Muscle of leg (tissue), 16 donors: ENCODE measurements at places on chromosomes 11 and 22.

GRCh38 chr22:39313258-39314001 lies 6.0 kb downstream of the RPL3 start:
- DNase-seq = no peak

- no peak for DNase-seq
These were observed 8.6 kb downstream of the MICAL2 start for GRCh38 chr11:12118949-12119348.

DNA sequence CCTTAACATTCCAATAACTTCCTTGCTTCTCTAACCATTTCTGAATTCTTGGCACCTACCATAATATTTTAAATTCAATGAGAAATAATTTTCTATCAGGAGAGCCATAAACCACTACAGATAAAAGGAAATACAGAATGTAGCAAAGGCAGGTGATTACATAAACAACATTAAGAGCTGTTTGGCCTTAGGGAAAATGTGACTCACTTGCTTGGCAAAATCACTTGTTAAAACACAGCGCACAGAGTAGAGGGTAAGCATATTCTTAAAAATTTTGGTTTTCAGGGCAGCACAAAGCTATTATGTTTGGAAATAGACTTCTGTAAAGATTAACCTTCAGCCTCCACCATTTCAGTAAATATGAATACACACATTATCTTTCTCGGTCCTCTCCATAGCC lies 26.4 kb downstream of the IZUMO1R start:
- DNase-seq = peak; percentile 15

GRCh38 chr11:87007963-87008362 lies 29.8 kb upstream of the TMEM135 start:
- DNase-seq = peak; percentile 57

- no peak for DNase-seq
These were observed 655.1 kb upstream of the ARHGAP42 start for GRCh38 chr11:100031973-100032372.

- no peak for DNase-seq
These were observed 81.2 kb downstream of the GUCY1A2 start for GRCh38 chr11:106937111-106937510.

GRCh38 chr11:41283191-41283930 lies 176.1 kb downstream of the LRRC4C start:
- no peak for DNase-seq

GRCh38 chr11:6030708-6031405 lies at the start of gene OR56A1:
Gene OR56A1, minus strand, starts transcription at chr11:6030758. Its CDS starts 3,066 bp downstream, at chr11:6027692.
- DNase-seq = no peak

- peak; percentile 42 for DNase-seq
These were observed 34.4 kb downstream of the MPPED1 start for GRCh38 chr22:43446037-43446803.

DNA sequence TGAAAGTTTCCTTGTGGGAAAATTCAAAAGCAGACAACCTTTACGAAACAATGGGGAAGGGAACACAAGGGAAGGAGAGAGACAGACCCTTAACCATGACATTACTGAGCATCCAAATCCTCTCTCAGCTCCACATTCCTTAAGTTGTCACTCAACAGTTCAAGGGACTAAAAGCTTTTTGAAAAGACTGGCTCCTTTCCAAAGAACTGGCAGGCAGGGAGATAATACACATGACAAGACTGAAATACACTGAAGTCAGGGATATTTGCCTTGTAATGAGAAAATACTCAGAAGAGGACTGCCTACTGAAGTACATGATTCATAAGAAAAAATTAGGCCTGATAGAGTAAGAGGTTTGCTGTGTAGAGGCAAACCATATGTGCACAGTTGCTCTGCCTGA lies 69.1 kb downstream of the SMCO4 start:
- DNase-seq = no peak

DNA sequence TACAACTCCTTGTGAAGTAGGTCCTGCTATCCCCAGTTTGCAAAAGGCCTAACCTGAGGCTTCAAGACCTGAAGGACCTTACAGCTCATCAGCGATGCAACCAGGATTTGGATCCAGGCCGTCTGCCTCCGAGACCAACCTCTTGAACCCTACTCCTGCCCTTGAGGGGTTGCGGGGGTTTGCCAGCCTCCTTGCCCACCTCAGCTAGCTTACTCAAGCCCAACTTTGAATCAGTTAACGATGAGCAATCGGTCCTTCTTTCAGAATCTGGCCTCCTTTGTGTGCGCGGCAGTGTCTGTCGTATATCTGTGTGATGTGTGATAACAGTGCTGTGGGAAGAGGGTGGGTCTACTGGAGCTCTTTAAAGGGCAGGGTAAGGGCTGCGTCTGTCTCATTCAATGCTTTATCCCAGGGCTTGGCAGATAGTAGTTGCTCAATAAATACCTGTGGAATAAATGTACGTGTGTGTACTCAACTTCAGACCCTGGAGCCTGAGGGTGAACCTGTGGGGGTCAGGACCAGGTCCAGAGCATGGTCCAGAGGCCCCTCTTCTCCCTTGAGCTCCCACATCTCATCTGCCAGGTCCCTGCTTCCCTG lies 3.2 kb downstream of the CHRM1 start:
- DNase-seq = no peak

- DNase-seq = no peak
These were observed 79.3 kb downstream of the DSCAML1 start for GRCh38 chr11:117717485-117718314.

GRCh38 chr11:127651888-127652221 lies 651.3 kb upstream of the KIRREL3 start:
- no peak for DNase-seq

GRCh38 chr11:132501356-132501755 lies 1030.9 kb downstream of the OPCML start:
- no peak for DNase-seq

DNA sequence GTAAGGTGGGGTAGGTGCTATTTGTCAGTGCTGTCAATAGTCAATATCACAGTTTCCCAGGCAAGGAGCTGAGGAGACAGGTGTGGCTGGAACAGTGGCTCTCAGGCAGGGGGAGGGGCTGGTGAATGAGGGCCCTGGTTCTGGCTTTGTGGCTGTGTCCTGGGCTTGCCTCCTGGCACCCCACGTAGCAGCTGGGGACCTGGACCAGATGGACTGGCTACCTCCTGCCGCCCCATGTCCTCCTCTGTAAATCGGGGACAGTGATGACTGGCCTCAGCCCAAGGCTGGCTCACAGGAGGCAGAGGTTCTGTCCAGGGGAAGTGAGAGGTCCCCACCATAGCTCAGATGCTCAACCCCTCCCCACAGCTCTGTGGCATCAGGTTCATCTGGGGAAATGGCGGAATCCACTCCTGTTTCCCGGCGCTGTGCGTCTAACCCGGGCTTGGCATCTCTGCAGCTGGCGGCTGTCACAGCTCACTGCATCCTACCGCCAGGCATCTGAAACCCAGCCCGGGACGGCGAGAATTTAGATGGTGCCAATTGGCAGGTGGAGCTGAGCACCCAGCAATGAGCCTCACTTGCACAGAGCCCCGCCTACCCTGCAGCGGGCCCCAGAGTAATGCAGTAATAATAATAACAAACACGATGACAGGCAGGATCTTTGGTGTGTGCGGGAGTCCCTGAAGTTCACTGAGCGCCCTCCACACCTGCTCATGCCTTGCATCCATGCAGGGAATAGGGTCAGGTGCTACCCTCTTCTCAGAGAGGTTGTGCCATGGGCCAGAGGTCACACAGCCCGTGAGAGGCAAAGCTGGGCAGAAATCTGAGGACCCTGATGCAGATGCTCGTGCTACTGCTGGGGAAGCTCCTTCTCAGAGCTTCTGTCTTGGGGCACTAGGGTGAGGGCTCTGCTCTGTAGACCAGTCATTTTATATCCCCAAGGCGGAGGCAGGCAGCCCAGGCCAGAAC lies 27.8 kb upstream of the SHISAL1 start:
- no peak for DNase-seq

GRCh38 chr11:19789835-19790710 lies 77.4 kb downstream of the NAV2 start:
- DNase-seq = peak; percentile 86

DNA sequence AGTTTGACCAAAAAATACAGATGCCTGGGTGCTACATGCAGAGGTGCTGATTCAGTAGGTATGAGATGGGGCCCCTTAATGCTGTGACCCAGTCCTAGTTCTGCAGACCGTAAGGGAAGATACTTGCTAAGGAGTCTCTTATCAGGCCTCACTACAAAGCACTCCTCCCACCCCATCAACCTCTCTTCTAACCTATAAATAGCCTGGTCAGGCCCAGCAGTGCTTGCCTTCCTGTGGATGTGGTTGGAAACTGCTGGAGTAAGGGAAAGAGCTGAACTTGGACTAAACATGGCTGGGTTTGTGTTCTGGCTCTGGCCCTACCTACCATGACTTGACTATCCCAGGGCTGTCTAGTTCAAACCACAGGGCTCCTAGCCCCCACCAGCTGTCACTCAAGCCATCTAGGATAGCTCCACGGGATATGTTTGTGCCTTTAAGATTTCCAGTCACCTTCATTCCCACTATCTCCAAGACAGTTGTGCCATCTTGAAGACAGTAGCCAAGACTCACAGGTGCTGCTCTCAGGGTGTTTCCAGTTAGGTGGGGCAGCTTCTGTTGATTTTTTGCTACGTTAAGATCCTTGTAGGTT lies 9.5 kb upstream of the DKK3 start:
- DNase-seq = no peak

GRCh38 chr22:24409707-24410106 lies 17.7 kb upstream of the ADORA2A start:
- no peak for DNase-seq

DNA sequence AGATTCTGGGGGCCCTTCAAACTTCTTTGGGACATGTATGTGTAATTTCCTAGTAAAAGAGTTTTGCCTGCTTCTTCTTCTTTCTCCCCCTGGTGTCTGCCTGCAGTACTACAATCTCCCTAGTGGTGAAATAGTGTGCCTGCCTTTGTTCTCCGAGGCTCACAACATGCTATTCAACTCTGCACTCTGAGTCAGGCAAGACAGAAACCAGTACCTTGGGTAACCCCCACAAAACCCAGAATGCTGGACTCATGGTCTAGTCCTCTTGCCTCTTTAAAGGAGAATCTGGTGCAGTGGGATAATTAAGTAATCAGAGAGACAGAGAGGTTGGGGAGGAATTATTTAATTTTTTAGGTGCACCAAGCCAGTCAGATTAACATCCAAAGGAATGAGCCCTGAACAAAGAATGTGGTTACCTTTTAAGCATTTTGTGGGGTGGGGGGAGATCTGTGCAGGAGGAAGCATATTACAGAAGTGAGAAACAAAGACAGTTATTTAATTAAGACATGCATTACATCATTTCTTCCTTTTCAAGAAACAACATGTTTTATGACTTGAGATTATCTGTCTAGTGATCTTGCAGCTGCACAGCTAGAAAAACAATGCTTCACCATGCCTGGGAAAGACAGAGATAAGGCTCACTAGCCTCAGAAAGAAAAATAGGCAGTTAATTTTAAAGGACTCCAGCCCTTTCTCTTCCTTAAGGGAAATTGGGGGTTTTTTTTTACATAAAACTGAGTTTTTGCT lies 11.0 kb upstream of the MS4A6A start:
- DNase-seq = peak; percentile 51

- no peak for DNase-seq
These were observed 133.2 kb downstream of the SLC17A6 start for GRCh38 chr11:22471385-22471784.

GRCh38 chr11:316891-317301 lies 3.1 kb downstream of the IFITM1 start:
- no peak for DNase-seq

- DNase-seq = no peak
These were observed 154.3 kb downstream of the ADAMTS15 start for GRCh38 chr11:130602641-130603334.

DNA sequence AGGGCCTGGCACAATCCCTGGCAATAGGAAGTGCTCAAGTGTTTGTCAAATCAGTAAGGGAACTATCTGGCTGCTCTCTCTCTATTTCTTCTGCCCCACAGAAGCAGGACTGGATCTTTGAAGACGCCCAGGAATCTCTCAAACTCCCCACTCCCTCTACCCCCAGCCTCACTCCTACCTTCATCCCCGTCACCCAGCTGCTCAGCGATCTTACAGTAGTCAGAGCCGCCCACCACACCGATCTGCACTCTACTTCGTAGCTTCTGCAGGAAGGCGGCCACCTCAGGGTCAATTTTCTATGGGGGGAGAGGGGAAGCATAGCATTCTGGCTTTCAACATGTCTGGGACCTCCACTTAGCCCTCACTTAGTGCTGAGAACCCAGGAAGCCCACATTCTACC lies 3.7 kb downstream of the PMM1 start:
- DNase-seq = no peak

- no peak for DNase-seq
These were observed 52.2 kb upstream of the CARS1 start for GRCh38 chr11:3109434-3109833.

DNA sequence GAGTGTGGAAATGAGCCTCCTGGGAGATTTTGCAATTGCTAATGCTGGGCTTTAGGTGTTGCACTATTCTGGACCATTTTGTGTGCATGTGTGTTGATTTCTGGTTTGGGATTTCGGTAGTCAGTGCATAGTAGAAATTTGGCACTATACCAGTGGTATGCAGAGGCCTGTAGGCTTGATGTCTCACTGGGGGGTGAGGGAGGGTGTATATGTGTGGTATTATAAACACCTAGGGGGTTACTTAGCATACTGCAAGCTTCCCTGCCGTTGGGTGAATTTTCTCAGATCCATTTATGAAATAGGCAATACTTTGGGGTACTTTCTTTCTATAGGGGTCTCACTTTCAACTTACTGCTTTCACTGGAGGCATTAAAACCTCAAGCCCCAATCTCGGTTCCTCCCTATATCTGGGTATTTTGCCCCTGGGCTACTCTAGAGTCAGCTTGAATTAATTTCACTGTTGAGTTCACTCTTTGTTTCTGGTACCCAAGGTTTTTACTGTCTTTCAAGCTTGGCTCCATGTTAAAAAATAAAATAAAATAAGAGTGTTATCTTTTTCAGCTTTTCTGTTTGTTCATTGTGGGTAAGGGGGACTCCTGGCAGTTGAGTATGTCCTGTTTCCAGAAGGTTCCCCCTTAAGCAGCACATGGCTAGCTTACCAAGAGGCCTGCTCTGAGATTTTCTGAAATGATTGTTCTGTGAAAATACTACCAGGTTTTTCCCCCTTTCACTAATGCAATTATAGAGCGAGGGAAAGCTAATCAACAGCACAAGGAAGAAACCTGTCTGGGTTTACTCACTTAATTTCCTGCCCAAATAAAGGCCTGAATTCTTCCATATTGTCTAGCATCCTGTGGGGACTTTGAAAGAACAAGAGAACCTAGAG lies 45.8 kb downstream of the PPFIBP2 start:
- no peak for DNase-seq

DNA sequence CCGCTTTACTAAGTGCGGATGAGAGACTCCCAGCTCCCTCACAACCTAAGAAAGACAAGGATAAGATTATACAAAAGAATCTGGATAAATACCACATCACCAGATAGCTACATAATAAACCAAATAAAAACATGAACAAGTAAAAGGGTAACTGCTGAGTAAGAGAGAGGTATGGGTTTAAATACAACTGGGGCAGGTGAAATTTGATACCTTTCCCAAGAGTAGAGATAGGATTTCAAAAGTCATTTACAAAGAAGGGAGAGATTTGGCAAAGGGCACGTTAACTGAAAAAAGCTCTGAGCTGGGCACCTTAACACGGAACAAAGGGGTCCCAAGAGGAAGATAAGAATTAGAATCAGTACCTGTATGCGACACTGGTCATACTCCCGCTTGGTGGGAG lies 1.7 kb downstream of the UBXN1 start:
- DNase-seq = no peak
